ENCODE measurements at places on chromosomes 12 and 14. TPM values are rescaled to one million over a fixed set of nuclear protein-coding genes. Genes with fewer than 3 reads are reported as not detected.

Gene PSME1
- 199 TPM for total RNA-seq

- H3K27me3 ChIP-seq = no peaks in the 10 kb centered on the region
- H3K36me3 ChIP-seq = peaks cover 7% of the 10 kb centered on the region
- H3K4me1 ChIP-seq = no peaks in the 10 kb centered on the region
- no peak overlapping the region for H3K27ac ChIP-seq
- DNase-seq = no peak
Observed at GRCh38 chr14:24264298-24264697, 1.3 kb upstream of the TGM1 start.

GRCh38 chr14:72692696-72693095 is 201.2 kb downstream of the DPF3 start:
- no peak for DNase-seq
- H3K27ac ChIP-seq = no peak overlapping the region
- H3K4me1 ChIP-seq = no peaks in the 10 kb centered on the region
- H3K4me3 ChIP-seq = no peak overlapping the region
- H3K36me3 ChIP-seq = no peaks in the 10 kb centered on the region
- no peaks in the 10 kb centered on the region for H3K27me3 ChIP-seq

- no peaks in the 10 kb centered on the region for H3K36me3 ChIP-seq
- no peaks in the 10 kb centered on the region for H3K27me3 ChIP-seq
- DNase-seq = peak; percentile 18
Observed at GRCh38 chr14:66224492-66225178, 261.5 kb upstream of the CCDC196 start.

GRCh38 chr12:48988030-48988649 is 10.0 kb downstream of the WNT1 start:
- H3K4me3 ChIP-seq = no peak overlapping the region
- H3K4me1 ChIP-seq = no peaks in the 10 kb centered on the region
- no peak overlapping the region for H3K27ac ChIP-seq
- peak; percentile 76 for DNase-seq
- H3K27me3 ChIP-seq = peaks cover 13% of the 10 kb centered on the region

DNA sequence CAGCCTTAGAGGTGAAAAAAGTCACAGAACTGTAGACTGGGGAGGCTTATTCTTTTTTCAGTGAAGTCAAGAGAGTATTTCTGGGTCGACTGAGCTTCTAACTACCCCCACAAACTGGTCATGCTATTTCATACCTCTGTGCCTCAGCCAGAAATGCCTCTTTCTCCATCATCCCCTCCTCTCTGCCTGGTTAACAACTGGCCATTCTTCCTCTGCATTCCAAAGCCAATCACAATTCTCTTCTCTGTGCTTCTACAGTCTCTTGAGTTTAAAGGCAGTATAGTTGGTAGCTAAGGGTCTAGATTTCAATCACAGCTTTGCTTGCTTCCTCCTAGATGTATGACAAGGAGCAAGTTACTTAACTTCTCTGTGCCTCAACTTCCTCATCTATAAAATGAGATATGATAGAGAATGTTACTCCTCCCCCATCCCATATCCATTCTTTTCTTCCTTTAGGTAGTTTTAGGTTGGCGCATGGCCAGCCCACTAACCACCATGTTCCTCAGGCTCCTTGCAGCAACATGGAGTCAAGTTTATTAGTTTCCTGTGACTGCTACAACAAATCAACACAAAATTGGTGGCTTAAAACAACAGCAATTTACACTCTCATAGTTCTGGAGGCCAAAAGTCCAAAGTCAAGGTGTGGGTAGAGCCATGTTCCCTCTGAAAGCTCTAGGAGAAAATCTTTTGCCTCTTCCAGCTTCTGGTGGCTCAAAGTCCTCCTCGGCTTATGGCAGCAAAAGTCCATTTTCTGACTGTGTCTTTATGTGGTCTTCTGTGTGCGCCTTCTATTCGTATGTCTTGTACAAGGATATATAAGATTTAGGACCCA is 62.5 kb downstream of the ITPR2 start:
- H3K4me1 ChIP-seq = no peaks in the 10 kb centered on the region
- H3K4me3 ChIP-seq = no peak overlapping the region
- H3K36me3 ChIP-seq = no peaks in the 10 kb centered on the region
- no peak overlapping the region for H3K27ac ChIP-seq

- no peaks in the 10 kb centered on the region for H3K4me1 ChIP-seq
- H3K4me3 ChIP-seq = no peak overlapping the region
- no peak overlapping the region for H3K27ac ChIP-seq
- no peaks in the 10 kb centered on the region for H3K27me3 ChIP-seq
- no peak for DNase-seq
Observed at GRCh38 chr12:4044101-4044500, 170.9 kb upstream of the PARP11 start.

DNA sequence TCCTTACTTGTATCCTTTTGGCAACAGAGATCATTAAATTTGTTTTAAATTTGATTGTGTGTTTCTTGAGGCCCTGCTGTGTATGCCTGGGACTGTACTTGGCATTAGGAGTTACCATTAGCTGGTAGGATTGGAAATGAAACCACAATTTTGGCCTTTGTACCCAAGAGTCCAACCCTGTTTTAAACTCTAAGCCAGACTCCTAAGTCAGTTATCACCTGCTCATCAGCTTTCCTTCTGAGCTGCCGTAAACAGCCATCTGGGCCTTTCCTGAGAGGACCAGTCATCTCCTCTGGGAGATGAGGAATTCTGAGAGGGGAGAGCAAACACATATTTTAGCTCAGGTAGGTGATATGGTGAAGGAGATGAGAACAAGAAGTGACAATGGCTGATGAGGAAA is 74.3 kb upstream of the SRSF5 start:
- H3K4me3 ChIP-seq = no peak overlapping the region
- H3K4me1 ChIP-seq = peaks cover 41% of the 10 kb centered on the region
- H3K36me3 ChIP-seq = no peaks in the 10 kb centered on the region
- DNase-seq = no peak

Gene PMEL
- 3.8 TPM for total RNA-seq

DNA sequence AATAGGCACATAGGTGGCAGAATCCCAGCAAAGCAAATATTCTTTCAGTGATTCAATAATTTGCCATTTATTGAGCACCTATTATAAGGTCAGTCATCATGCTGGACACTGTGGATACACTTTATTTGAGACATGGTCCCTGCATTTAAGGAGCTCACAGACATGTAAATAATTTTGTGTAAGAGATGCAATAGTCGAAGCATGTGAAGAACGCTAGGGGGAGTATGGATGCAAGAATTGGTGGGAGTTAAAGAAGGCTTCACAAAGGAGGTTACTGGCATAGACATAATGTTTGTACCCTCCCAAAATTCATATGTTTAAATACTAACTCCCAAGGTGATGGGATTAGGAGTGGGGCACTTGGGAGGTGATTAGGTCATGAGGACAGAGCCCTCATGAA is 260.6 kb upstream of the GARIN6 start:
- H3K4me3 ChIP-seq = no peak overlapping the region
- no peaks in the 10 kb centered on the region for H3K4me1 ChIP-seq
- DNase-seq = no peak
- no peak overlapping the region for H3K27ac ChIP-seq
- H3K36me3 ChIP-seq = no peaks in the 10 kb centered on the region

Gene PLCZ1
- not detected for total RNA-seq

Gene C14orf180
- not detected for total RNA-seq

- no peak overlapping the region for H3K27ac ChIP-seq
- DNase-seq = no peak
- no peaks in the 10 kb centered on the region for H3K36me3 ChIP-seq
Observed at GRCh38 chr14:35695647-35696046, 113.4 kb downstream of the RALGAPA1 start.

Gene CLEC9A
- total RNA-seq = not detected

DNA sequence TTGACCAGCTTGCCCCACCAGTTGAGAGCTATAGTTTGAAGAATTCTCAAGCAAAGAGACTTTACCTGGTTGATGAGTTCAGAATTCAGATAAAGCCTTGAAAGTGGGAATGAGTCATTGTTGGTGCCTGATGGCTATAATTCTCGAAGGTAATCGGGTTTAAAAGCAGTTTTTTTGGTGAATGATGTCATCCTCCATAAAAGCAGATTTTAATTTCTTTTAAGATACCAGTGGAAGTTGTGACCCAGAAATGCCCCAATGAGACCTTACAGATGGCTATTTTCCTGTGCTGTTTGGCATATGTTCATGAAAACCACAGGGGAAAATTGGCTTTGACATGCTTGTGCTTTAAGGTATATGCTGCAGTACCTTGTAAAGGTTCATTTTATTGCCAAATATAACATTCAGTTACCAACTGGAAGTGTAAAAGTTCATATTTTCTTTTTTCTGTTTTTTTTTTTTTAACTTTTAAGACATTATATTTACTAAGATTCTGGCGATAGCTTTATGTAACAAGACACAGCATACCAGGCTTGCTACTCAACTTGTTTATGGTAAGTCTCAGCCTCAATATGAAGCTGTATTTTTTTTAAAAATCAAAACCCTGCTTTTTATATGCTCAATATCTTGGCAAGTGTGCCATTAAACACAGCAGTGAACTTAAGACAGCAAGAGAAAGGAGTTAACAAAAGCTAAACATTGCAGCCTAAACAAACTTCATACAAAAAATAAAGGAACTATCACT is 119.3 kb downstream of the LMNTD1 start:
- H3K27me3 ChIP-seq = no peaks in the 10 kb centered on the region
- no peaks in the 10 kb centered on the region for H3K4me1 ChIP-seq
- DNase-seq = no peak
- H3K27ac ChIP-seq = no peak overlapping the region
- H3K36me3 ChIP-seq = no peaks in the 10 kb centered on the region

DNA sequence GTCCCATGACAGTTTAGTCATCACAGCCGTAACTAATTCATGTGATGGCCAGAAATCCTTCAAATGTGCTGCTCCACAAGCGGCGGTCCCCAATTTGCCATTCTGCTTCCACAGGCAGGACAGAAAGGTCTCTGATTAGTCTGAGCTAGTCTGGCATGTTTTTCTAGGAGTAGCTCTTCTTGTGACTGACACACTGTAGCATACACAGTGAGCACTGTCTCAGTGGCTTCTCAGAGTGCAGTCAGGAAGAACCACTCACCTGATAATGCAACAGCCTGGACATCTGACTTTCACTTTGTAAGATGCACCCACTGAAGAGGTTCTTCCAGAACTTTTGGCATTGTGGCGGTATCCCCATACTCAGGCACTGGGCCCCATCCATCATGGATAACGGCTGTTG is 1266.2 kb downstream of the TMEM121 start:
- H3K4me1 ChIP-seq = no peaks in the 10 kb centered on the region
- no peak overlapping the region for H3K4me3 ChIP-seq
- no peaks in the 10 kb centered on the region for H3K27me3 ChIP-seq
- no peak for DNase-seq

DNA sequence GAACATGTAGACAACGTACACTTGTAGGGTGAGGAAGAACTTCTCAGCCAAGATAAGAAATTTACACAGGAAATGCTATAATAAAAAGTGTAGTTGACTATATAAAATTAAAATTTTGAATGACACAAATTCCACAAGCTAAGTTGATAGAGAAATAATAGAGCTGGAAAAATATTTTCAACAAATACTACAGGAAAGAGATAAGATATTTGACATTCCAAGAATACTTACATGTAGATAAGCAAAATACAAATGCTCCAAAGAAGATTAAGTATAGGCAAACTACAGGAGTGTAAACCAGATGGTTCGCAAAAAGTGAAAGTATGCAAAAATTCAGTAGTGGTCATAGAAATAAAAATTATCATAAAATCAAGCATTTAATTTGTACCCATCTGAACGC is 49.2 kb upstream of the ANP32D start:
- no peak for DNase-seq
- H3K27ac ChIP-seq = no peak overlapping the region
- no peaks in the 10 kb centered on the region for H3K4me1 ChIP-seq

GRCh38 chr14:23006188-23006534 is 3.8 kb downstream of the C14orf93 start:
- DNase-seq = no peak
- no peaks in the 10 kb centered on the region for H3K36me3 ChIP-seq
- peak overlapping the region; percentile 99 for H3K27ac ChIP-seq
